ENCODE measurements at places on chromosomes 1 and 21.

DNA sequence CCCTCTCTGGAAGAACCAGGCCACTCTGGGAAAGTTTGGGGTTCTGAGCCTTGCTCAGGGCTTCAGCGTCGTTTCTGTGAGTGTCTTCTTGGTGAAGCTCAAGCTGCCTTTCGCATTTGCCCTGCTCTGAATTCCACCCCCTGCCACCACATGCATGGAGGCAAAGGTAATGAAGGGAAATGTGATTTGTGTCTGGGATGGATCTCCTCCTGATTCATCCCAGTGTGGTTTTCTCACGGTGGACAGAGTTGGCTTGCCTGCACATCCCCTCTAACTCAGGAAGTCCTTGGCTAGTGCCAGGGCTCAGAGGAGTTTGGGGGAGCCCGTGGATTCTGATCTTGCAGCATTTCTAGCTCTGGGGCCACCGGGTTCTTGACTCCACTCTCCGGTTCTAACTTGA, 173.6 kb upstream of the RAB4A start:
- DNase-seq = no peak

- no peak for DNase-seq
Measured at GRCh38 chr1:67941746-67942145, 108.5 kb upstream of the GNG12 start.

GRCh38 chr1:55959136-55959548, 620.2 kb downstream of the PLPP3 start:
- DNase-seq = no peak

DNA sequence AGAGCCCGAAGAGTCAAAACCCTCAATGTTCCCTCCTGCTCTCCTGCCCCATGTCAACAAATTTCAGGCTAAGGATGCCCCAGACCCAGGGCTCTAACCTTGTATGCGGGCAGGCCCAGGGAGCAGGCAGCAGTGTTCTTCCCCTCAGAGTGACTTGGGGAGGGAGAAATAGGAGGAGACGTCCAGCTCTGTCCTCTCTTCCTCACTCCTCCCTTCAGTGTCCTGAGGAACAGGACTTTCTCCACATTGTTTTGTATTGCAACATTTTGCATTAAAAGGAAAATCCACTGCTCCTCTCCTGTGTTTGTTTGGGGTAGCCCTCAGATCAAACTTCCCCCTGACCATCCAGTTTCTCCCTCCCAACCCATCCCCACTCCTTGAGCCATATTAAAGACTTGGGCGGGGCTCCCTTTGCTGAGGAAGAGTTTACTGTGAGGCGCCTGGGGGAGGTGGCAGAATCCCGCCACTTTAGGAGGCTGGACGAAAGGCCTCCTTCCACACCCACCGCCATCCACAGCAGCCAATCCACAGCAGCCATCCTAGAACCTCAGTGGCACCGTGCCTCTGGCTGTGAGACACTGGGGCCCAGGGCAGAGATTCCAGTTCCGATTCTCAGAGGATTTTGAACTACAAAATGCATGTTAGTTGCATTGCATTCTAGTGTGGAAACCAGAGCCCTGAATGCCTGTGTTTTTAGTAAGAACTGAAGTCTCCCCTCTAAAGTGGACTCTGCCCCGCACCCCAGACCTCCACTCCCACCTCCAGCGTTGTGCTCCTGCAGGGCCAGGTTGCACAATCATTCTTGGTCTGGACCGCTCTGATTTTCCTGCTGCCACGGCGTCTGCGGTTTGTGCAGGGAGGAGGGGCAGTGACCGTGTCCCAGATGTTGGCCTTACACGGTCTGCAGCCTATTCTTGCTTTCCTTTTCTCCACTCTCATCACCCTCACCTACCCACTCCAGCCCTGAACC, 3.0 kb downstream of the OLFML3 start:
- DNase-seq = no peak

GRCh38 chr1:60727552-60727951, 354.8 kb upstream of the NFIA start:
- no peak for DNase-seq

- DNase-seq = no peak
Measured at GRCh38 chr1:192869308-192869940, 60.6 kb downstream of the RGS2 start.

DNA sequence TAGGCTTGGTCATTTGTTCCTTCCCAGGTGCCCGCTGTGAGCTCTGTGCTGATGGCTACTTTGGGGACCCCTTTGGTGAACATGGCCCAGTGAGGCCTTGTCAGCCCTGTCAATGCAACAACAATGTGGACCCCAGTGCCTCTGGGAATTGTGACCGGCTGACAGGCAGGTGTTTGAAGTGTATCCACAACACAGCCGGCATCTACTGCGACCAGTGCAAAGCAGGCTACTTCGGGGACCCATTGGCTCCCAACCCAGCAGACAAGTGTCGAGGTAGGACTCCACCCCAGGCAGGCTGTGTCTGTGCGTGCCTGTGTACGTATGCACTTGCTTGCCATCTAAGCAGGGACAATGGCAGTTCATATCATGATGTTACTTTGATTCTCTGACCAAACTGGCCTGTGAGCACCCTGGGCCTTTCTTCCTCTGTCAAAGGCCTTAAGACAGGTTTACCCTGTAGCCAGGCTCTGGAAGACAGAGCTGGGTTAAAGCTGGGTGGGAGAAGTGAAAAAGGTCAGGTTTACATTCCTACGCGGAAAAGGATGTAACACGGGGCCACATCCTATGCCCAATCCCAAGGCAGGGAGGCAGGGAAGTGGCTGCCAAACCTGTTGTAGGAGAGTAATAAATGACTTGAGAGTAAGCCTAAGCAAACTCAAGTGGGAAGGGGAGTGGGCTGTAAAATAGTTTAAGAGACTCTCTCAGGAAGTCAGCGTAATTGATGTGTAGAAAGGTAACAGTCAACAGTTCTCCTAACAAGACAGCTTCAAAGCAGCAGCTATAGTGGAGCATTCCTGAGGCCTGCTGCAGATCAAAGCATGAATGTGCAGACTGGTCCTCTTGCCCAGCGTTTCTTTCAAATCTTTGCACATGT, 42.5 kb downstream of the LAMC2 start:
- DNase-seq = no peak

- DNase-seq = no peak
Measured at GRCh38 chr1:203153989-203154821, 21.4 kb downstream of the MYBPH start.

DNA sequence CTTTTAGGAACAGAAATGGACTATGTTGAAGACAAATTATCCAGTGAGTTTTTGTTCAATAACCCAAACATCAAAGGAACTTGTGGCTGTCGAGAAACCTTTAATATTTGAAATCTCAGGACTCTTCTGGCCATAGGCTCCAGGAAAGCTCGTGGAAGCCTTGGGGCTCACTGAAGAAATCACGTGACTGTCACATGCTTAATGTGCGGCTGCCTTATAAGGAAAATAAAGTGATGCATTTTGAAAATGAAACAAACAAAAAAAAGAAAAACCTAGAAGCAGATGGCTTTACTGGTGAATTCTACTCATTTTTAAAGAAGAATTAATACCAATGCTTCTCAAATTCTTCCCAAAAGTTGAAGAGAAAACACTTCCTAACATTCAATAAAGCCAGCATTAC, 228.4 kb upstream of the RAB4A start:
- no peak for DNase-seq

DNA sequence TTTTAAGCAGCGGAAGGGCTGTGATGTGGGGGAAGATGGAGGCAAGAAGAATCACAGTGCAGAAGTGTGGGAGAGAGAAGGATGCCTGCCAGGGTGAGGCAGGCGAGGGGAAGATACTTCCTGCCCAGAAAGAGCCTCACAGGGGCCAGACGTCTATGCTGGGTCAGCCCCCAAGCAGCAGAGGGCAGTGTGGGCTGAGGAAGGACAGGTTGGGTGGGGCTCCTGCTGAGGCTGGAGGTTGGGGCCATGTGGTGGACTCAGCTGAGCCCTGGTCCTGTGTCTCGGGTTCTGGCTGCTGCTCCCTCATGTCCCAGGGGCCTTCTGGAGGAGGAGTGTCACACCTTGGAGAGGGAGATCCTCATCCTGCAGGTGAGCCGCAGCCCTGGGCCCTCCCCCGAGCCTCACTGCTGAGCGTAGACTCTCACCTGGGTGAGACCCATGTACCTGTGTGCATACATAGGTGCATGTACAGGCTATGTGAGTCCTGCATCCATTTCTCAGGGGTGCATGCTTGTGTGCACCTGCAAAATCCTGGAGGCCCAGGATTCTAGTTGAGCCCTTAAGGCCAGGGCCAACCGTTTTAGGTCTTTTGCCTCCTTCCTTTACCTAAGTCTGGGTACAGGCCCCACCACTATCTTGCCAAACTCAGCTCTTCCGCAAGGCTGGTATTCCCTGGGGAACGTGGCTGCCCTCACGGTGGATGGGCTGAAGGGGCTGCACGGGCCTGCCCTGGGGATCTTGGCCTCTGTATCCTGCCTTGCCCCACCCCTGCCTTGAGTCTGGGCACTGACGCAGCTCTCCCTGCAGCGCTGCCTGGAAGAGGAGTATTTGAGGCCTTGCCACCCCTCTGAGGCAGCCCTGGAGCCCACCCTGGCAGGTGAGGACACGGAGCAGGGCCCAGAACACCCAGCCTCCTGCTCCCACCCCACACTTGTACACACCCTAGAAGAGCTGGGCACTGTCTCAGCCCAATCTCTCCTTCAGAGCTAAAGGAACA, 3.7 kb downstream of the CCDC24 start:
- no peak for DNase-seq

DNA sequence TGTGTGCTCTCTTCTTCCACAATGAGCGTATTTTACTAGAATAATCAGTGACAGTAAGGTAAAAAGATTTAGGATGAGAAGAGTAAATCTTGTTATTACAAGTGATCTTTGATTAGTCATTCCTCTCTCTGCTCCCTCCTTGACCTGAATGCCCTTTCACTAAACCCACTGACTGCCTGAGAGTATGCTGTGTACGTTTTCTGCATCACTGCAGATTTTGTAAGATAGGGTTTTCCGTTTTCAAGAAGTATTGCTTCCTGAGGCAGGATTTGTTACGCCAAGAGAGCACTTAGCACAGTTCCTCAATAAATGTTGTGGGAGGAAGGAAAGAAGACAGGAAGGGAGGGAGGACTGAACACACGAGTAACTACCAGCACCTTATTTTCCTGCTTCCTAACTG, 7.7 kb upstream of the LAMB3 start:
- DNase-seq = no peak

GRCh38 chr21:31624961-31625491, 34.5 kb upstream of the SOD1 start:
- no peak for DNase-seq

DNA sequence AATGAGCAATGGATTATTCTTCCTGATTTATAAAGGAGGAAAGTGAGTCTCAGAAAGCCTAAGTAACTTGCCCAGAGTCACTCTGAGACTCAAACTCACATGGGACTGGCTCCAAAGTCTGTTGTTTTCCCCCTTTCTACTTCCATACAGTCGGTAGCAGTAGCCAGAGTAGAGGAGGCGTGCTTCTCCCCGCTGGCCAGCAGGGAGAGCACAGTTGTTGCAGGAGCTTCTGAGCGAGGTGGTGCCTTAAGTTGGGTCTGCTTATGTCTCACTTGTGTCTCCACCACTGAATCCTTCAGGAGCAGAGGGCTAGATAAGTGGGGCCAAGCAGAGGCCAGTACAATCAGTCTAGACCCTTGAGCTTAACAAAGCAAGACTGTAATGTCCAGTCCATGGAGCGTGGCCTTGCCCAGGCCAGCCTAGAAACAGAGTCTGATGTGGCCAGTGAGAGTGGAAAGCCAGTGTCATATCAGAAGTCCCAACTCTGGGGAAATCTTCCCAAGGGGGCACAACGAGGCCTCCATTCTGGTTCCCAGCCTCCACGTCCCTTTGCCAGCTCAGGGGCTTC, 181.9 kb downstream of the ZSCAN20 start:
- no peak for DNase-seq

GRCh38 chr1:28966617-28967016, 52.2 kb downstream of the EPB41 start:
- no peak for DNase-seq

DNA sequence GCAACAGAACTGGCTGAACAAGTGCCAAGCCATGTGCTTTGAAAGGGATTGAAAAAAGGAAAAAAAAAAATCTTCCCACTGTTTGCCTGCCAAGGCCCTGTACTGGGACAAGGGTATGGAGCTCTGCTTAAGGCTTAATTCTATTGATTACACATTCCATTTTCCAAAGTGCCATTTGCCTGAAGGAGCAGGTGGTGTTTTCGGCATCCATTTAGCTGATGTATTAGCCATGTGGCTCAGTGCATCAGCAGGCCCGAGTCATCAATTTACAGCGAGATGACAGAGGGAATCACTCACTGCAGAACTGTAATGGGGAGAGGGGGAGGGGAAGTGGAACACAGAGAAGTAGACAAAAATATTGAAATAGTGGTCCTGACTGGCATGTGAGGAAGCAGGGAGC, 144.2 kb upstream of the BEND5 start:
- DNase-seq = no peak

Data from stimulated activated CD4-positive, alpha-beta T cell treated with anti-CD3 and anti-CD28 coated beads, Interleukin-2, amount 100 ng/mL, for 4 hours (primary cell).